ENCODE measurements at places on chromosomes 16 and 17. TPM values are rescaled to one million over a fixed set of nuclear protein-coding genes. Genes with fewer than 3 reads are reported as not detected.
A peak's percentile ranks its signal among the peaks of the same experiment; 100 is the strongest.

G6PC1 gene
- total RNA-seq: not detected

BAIAP3 gene
- total RNA-seq: 26.7 TPM

HOXB6 gene
- not detected for total RNA-seq

ITGAE gene
- 19.2 TPM for total RNA-seq

KRT222 gene
- 1.3 TPM for total RNA-seq

MYH2 gene
- not detected for total RNA-seq

MT1A gene
- not detected for total RNA-seq

PAFAH1B1 gene
- total RNA-seq: 296 TPM

DNA sequence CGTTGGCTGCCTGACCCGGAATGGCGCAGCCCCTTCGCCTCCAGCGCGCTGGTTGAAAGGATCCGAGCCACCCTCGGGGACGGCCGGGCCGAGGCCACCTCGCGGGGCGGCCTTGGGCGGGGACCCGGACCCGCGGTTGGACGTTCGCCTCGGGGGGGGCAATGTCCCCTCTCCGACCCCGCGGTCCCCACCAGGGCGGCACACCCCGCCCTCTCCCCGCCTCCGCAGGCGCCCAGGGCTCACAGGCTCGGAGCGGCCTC, 1.0 kb upstream of the SOX8 start:
- no peak for DNase-seq

DNA sequence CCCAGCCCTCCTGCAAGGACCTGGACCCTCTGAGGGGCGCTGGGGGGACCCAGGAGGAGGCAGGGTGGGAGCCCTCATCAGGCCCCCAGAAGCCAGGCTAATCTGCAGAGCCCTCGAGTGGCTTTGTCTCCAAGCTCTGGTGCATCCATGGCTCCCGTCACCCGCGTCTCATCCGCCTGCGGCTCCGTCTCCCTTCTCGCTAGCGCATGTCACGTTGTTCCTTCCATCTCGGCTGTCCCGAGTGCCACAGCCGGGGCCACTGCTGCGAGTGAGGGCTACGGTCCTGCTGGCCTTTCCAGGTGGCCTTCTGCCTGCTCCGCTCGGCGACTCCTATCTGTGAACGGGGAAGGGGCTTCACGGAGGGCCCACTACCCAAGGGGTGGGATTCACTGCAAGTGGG, 53.6 kb downstream of the ZFPM1 start:
- DNase-seq: no peak

GRCh38 chr17:78132084-78132676, 1.6 kb downstream of the TMC8 start:
- no peak for DNase-seq

DNA sequence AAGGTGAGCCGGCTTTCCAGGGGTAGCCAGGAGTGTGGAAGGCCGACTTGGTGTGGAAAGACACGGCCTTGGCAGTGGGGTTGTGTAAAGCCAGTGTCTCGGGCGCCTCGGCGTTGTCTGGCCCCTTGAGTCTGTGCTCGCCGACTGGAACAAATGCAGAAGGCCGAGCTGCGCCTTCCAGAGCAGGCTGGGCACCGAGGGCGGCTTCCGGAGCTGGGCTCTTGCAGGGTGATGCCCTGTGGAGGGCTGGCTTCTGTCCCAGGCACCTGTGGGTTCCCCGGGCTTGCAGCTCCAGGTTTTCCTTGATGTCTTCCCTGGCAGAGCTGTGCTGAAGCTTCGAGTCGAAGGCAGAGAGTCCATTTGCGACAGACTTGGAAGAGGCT, 8.0 kb downstream of the ZNF750 start:
- DNase-seq: no peak

GRCh38 chr17:7589891-7590691, at the start of gene SOX15:
TSS of gene SOX15 (minus strand) at chr17:7590094. CDS start at chr17:7589676, 418 bp downstream.
- no peak for DNase-seq

GRCh38 chr17:68850749-68851510, 104.3 kb downstream of the ABCA8 start:
- DNase-seq: no peak

DNA sequence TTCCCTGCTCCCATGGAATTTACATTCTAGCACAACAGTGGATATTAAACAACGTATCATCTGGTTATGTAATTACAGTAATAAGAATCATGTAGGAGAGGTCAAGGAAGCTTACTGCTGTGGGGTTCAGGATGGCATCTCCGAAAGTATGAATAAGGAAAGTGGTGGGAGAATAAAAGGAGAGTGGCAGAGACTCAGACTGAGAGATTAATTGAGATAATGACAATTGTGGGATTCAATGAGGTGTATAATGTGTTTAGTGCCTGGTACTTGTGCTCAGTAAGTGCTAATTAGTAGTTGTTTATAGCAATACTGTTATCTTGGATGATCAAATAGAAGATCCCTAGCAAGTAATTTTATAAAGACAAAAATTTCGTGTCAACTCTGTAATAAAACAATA, 45.3 kb downstream of the NF1 start:
- no peak for DNase-seq

- DNase-seq: no peak
Measured at GRCh38 chr16:1154291-1154886, 1.5 kb downstream of the CACNA1H start.

- no peak for DNase-seq
Measured at GRCh38 chr17:2438823-2439222, 38.0 kb upstream of the MNT start.

- DNase-seq: no peak
Measured at GRCh38 chr16:82082543-82083244, 47.6 kb downstream of the HSD17B2 start.

- no peak for DNase-seq
Measured at GRCh38 chr16:88440686-88441405, 12.2 kb upstream of the ZFPM1 start.

DNA sequence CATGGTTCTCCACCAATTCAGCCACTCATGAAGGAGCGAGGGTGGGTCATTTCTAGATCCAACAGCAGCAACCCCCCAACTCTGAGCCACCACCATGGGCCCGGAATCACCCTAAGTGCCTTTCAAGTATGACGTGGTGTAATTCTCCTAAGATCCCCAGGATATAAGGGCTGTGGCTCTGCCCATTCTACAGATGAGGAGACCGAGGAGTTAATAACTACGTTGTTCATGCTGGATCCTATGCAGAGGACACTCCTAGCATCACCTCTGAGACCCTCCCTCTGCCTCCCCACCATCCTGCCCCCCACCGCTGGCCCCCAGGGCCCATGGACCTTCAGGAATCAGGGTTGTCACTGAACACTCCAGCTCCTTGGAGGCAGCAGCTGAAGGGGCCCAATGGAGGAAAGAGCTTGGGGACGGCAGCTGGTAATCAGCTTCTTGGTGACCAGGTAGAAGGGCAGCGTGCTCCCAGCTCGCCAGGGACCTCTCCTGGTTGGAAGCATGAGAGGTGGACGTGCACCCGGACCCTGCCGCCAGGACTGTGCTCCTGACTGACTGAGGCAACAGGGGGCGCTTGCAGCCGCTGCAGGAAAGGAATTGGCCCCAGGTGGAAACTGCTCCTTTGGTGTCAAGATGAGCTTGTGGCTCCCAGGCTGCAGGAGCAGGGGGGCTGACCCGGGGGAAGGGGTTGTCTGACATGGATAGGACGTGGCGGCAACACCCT, 28.2 kb upstream of the CACNG1 start:
- DNase-seq: no peak

DNA sequence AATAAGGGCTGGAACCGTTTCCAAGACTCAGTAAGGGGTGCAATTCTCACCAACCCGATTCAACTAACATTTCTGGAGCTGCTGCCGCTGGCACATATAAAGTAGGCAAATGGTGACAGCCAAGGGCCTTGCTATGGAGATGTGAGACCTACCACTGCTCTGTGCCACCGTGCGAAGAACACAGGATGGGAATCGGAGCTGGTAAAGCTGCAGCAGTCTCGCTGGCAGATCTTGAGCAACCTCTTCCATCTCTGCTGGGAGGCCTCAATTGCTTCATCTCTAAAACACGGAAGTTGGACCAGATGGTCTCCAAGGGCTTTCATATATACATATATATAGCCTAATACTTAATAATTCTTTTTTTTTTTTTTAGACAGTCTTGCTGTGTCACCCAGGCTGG, 128.9 kb upstream of the RCVRN start:
- no peak for DNase-seq

- DNase-seq: no peak
Measured at GRCh38 chr16:50712560-50712898, 19.1 kb downstream of the NOD2 start.

DNA sequence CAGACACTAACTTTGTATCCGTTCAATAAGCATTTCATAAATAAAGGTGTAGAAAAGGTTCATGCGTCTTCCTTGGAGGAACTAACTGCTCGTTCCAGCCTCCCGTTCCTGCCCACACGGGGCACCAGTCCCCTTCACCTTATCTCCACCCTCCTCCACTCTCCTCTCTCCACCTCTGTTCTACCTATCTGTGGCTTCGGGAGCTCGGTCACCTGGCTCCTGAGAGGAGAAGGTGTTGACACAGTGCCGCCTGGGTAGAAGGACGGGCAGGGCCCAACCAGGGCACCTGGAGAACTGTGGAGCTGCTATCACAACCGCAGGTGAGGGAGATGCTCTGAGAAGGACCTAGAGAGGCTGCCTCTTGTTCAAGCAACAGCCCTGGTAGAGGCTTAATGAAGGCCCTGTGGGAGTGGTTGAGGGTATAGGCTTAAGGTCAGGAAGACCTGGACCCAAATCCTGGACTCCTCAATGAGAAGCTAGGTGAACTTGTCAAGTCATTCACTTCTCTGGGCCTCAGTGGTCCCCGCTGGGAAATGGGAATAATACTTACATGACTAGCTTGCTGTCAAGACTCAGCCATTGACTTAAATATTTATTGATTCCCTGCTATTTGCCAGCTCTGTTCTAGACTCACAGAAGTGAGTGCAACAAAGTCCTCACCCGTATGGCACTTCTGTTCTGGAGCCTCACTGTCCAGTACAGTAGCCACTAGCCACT, 9.6 kb upstream of the MINK1 start:
- DNase-seq: no peak

- DNase-seq: no peak
Measured at GRCh38 chr17:55969562-55970324, 183.5 kb upstream of the ANKFN1 start.

GRCh38 chr16:50731130-50731988, 10.5 kb upstream of the CYLD start:
- DNase-seq: no peak

- DNase-seq: peak; percentile 25
Measured at GRCh38 chr16:49356728-49357488, 16.7 kb upstream of the C16orf78 start.

DNA sequence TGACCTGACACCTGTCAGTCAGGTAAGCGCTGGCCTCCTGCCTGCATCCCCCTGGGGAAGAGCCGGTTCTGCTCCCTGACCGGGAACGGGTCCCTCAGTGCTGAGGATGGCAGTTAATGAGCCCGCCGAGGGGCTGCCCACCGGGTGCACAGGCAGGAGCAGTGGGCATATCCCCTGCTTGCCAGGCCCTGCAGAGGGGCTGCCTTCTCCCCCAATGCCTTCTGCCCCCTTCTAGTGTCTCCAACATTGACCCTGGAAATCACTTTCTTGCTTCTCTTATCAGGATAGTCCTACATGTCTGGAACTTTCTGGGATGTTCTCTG, 388.5 kb downstream of the SEC14L1 start:
- no peak for DNase-seq
